ENCODE measurements at places on chromosomes 7 and 10.

- ATAC-seq = no peak
Observed at GRCh38 chr7:141928146-141928844, 12.1 kb downstream of the OR9A4 start.

GRCh38 chr7:156791241-156791640, 101.7 kb downstream of the LMBR1 start:
- no peak for ATAC-seq

DNA sequence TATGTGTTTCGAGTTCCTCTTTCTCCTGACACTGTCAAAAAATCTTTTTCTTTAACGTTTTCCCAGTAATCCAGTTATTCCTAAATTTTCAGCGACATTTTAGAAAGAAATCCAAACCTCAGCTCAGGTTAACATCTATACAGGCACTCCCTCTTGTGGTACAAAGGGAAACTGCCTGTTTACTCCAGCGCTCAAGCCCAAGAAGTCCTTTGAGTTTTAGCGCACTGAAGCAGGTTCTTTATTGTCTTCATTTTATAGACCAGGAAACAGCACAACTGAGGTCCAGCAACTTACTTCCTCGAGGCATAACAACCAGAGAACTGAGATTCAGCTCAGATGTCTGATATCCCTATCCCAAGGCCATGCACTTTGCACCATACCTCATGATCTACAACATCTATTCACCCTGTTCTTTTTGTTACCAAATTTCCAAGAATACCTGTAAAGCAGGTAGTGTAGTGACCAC, 287.2 kb upstream of the MKLN1 start:
- ATAC-seq = peak; percentile 79

- ATAC-seq = no peak
Observed at GRCh38 chr7:155449869-155450557, 7.9 kb upstream of the EN2 start.

DNA sequence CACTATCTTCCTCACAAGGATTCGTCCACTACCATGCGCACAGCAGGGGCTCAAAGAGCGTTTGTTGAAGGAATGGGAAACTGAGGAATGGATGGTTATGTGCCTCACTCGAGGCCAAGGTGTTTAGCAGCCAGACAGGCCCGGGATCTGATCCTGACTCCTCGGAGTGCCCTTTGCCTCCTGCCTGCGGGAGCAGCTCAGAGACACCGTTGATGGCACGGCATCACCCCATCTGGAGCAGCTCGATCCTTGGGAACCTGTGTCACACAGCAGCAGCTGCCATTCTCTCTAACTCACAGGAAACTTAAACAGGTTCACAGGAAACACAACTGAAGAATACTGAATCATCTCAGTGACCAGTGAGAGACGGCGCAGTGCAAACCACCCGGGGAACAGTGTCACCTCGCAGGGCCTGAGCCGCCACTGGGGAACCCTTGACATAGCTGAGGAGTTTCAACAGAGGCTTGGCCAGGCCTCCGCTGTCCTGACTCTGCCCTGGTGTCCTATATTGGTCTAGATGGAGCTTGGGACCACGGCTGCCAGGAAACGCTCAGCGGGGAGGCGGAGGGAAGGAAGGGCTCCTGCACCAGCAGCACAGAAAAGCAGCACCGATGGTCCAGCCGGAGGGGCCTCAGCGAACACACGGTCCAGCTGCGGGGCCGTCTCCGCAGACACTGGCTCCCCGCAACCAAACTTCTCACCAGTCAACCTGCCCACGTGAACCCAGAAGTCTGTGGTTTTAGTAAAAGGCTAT, 169.4 kb downstream of the ADARB2 start:
- ATAC-seq = no peak

GRCh38 chr7:117489911-117490310, 10.1 kb downstream of the CFTR start:
- no peak for ATAC-seq

DNA sequence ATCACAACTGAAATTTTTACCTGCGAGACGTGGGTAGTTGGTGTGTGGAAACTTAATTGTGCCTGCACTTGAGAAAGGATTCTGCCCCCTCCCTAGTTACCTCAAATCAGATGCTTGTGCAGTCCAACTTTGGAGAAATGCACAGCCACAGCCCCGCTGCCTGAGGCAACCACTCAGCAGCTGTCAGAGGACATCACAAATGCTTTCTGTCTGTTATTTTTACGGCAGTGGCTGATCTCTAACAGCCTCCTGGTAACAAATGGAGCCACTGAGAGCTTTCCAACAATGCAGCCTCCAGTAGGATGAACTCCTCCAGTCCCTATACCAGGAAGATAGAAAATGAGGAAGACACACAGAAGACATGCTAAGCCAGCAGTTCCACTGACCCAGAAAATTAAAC, 712.2 kb upstream of the GHITM start:
- no peak for ATAC-seq

- no peak for ATAC-seq
Observed at GRCh38 chr10:29007748-29008610, 280.9 kb upstream of the LYZL1 start.

- ATAC-seq = no peak
Observed at GRCh38 chr7:57385668-57386067, 64.3 kb upstream of the ZNF716 start.

DNA sequence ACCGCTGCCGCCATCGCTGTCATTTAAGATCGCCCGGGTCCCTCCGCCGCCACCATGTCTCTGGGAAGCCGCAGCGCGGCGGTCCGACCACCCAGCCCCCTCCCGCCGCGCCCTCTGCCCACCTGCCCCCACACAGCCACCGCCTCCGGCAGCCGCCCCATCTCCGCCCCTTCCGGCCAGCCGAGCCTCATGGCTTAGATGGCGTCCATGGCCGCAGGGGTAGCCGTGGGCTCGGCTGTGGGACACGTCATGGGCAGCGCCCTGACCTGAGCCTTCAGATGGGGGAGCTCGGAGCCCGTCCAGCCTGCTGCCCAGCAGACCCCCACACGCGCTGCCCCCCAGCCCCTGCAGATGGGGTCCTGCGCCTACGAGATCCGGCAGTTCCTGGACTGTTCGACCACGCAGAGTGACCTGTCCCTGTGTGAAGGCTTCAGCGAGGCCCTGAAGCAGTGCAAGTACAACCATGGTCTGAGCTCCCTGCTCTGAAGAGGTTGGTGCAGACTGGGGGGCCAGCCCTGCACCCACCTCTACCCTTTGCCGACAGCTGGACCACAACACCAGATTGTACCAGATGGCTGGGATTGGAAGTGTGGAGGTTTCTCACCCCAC, 38.0 kb upstream of the TARP start:
- no peak for ATAC-seq

DNA sequence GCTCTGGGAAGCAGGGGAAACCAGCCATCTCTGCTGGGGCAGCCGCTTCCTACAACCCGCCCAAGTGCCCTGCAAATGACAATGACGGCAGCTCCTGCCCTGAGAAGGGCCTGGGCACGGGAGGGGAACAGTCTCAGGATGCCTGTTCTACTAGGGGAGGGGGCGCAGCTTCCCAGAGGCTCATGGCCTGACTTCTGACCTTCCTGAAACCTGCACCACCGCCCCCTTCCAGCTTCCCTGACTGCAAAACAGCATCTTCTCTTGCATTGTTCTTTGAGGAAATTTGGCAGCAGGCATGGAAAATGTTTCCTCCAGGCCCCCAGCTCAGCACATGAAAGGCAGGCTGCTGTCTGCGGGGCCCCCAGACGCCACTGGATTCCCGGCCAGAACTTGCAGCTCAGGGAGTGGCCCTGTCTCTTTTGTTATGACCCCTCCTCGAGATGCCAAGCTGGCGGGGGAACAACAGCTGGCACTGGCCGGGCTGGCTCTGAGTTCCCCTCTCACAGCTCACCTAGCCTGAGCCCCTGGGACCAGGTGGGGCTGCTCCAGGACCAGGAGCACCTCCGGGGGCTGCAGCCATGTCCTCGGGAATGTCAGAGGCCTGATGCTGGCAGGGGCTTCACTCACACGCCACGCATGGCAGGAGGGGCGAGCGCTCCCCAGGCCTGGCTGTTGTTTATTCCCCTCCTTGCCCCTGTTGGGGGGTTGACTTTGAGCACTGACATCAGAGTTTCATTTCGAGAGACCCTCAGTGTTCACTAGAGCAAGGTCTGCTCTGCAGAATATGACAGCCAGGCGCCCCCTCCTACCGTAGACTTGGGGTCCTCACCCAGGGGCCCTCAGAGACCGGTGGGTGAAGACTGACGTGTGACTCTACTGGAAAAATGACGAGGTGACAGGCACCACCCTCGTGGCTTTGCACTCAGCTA, 62.7 kb downstream of the CALML3 start:
- no peak for ATAC-seq

- ATAC-seq = no peak
Observed at GRCh38 chr7:2711895-2712675, 24.1 kb downstream of the AMZ1 start.
